Neural crest cell (in vitro differentiated cells): ENCODE measurements at places on chromosomes 16 and 17. TPM values are rescaled to one million over a fixed set of nuclear protein-coding genes. Genes with fewer than 3 reads are reported as not detected.
A peak's percentile ranks its signal among the peaks of the same experiment; 100 is the strongest.

- H3K27me3 ChIP-seq: peaks cover 12% of the 10 kb centered on the region
- no peaks in the 10 kb centered on the region for H3K36me3 ChIP-seq
- no peak for DNase-seq
- H3K4me1 ChIP-seq: peaks cover 9% of the 10 kb centered on the region
- no peak within 1 kb of the TSS for H3K4me3 ChIP-seq
These were observed at the start of gene KCNG4 for GRCh38 chr16:84239909-84240308. Gene KCNG4, minus strand, starts transcription at chr16:84240012. Its CDS starts 2,527 bp downstream, at chr16:84237485.

DNA sequence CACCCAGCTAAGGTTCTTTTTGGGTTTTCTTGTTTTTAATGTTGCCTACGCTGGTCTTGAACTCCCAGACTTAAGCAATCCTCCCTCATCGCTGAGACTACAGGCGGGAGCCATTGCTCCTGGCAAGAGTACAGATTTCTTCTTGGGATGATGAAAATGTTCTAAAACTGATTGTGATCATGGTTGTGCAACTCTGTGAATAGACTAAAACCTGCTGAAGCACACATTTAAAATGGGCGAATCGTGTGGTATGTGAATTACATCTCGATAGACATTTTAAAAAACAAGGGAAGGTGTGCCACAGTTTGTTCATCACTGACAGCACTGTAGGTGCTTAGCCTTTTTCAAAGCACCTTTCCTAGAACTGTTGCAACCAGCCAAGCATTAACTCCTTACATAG lies 48.8 kb upstream of the CDH3 start:
- H3K4me3 ChIP-seq: no peak overlapping the region
- no peaks in the 10 kb centered on the region for H3K27me3 ChIP-seq
- no peak for DNase-seq

DNA sequence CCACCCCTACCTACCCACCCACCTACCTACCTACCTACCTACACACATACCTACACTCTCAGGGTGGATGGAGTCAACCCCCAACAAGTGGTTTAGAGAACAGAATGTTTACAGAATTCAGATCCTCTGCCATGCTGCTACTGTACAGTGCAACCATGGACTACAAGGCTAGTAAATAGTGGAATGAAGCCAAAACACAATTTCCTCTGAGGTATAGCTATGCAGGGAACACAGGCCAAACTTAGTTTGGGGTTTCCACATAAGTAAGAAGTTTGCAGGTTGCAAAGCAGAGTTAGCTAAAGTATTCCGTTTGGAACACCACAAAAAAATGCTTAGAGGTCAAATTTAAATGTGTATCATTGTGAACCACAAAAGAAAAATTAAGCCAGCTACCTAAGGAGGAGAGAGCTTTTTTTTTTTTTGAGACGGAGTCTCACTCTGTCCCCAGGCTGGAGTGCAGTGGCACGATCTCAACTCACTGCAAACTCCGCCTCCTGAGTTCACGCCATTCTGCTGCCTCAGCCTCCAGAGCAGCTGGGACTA lies 2.7 kb upstream of the AP1G1 start:
- H3K27ac ChIP-seq: no peak overlapping the region
- H3K36me3 ChIP-seq: no peaks in the 10 kb centered on the region
- H3K27me3 ChIP-seq: no peaks in the 10 kb centered on the region
- peaks cover 24% of the 10 kb centered on the region for H3K4me1 ChIP-seq
- H3K4me3 ChIP-seq: no peak overlapping the region

- no peaks in the 10 kb centered on the region for H3K36me3 ChIP-seq
- no peak overlapping the region for H3K4me3 ChIP-seq
- no peaks in the 10 kb centered on the region for H3K4me1 ChIP-seq
- no peak for DNase-seq
These were observed 63.0 kb upstream of the ERCC4 start for GRCh38 chr16:13856811-13857511.

GRCh38 chr16:49092704-49093103 lies 188.9 kb downstream of the CBLN1 start:
- no peak overlapping the region for H3K4me3 ChIP-seq
- H3K4me1 ChIP-seq: no peaks in the 10 kb centered on the region
- H3K27ac ChIP-seq: no peak overlapping the region

DNA sequence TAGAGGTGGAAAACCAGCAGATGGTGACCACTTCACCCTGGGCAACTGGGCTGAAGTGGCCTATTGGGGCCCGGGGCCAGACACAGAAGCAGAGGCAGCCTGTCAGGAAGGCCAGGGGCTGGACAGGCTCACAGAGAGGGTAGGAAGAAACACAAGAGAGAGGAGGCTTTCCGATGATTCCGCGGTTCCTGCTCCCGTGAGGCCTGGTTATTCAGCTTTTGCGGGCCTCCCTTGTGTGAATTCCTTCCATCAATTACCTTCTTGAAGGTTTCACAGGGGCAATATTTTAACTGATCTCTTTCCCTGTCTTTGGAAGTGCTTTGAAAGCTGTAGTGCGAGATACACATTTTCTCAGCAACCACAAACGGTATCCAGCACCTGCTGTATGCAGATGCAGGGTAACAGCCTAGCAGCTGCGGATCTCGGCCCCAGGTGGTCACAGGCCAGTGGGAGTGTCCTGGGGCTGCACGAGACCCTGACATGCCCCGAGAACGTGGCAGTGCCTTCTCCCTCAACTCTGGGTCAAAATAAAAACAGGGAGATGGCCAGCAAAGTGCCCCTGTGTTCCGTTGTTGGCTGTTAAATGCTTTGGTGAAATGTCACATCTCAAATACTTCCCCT lies 11.6 kb upstream of the CMIP start:
- no peak overlapping the region for H3K27ac ChIP-seq
- H3K4me1 ChIP-seq: peaks cover 17% of the 10 kb centered on the region
- no peak overlapping the region for H3K4me3 ChIP-seq
- DNase-seq: no peak

DNA sequence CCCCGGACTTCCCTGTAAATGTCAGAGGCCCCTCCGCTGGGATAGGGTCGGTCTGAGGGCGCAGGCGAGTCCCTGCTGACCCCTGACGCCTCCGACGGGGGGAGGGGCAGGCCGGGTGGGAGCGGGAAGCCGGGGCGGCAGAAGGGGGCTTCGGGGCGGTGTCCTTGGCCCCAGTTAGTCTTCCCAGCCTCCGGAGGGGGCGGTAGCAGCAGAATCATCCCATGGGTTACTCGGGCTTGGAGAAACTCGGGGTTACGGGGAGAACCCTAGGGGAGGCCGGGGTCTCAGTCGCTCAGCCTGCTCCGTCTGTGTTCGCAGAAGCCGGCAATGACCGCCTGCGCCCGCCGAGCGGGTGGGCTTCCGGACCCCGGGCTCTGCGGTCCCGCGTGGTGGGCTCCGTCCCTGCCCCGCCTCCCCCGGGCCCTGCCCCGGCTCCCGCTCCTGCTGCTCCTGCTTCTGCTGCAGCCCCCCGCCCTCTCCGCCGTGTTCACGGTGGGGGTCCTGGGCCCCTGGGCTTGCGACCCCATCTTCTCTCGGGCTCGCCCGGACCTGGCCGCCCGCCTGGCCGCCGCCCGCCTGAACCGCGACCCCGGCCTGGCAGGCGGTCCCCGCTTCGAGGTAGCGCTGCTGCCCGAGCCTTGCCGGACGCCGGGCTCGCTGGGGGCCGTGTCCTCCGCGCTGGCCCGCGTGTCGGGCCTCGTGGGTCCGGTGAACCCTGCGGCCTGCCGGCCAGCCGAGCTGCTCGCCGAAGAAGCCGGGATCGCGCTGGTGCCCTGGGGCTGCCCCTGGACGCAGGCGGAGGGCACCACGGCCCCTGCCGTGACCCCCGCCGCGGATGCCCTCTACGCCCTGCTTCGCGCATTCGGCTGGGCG lies 542 bp downstream of the GUCY2D start:
- H3K36me3 ChIP-seq: no peaks in the 10 kb centered on the region
- no peaks in the 10 kb centered on the region for H3K4me1 ChIP-seq
- H3K27me3 ChIP-seq: peaks cover 41% of the 10 kb centered on the region
- no peak for DNase-seq
- no peak overlapping the region for H3K27ac ChIP-seq

GRCh38 chr17:81057079-81057730 lies 22.3 kb downstream of the BAIAP2 start:
- H3K27me3 ChIP-seq: no peaks in the 10 kb centered on the region
- no peaks in the 10 kb centered on the region for H3K36me3 ChIP-seq
- no peak overlapping the region for H3K4me3 ChIP-seq
- no peak for DNase-seq
- peaks cover 15% of the 10 kb centered on the region for H3K4me1 ChIP-seq
- H3K27ac ChIP-seq: peak overlapping the region; percentile 97

DNA sequence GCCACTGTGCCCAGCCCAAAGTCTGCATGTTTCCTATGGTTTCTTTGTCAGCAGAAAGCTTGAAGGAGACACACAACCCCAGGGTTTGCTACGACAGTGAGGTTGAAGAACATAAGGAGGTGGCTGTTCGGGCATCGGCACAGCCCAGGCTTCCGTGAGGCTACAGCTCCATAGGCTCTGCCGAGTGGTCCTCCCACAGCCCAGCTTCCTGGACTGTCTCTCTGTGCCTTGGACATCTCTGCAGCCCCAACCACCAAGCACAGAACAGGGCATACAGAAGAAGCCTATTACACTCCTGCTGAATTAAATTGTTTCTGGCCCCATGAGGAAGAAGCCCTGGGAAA lies 3.2 kb upstream of the HAP1 start:
- no peaks in the 10 kb centered on the region for H3K36me3 ChIP-seq
- peaks cover 14% of the 10 kb centered on the region for H3K4me1 ChIP-seq
- no peak for DNase-seq
- peak overlapping the region; percentile 81 for H3K4me3 ChIP-seq

GRCh38 chr17:39634384-39634871 lies 2.5 kb upstream of the STARD3 start:
- H3K27me3 ChIP-seq: peaks cover 45% of the 10 kb centered on the region
- H3K4me1 ChIP-seq: peaks cover 36% of the 10 kb centered on the region
- no peaks in the 10 kb centered on the region for H3K36me3 ChIP-seq
- no peak overlapping the region for H3K27ac ChIP-seq

- no peaks in the 10 kb centered on the region for H3K36me3 ChIP-seq
- no peak overlapping the region for H3K27ac ChIP-seq
- peak overlapping the region; percentile 27 for H3K4me3 ChIP-seq
- H3K4me1 ChIP-seq: peaks cover 8% of the 10 kb centered on the region
These were observed 3.0 kb downstream of the PRR35 start for GRCh38 chr16:563072-563644.

DNA sequence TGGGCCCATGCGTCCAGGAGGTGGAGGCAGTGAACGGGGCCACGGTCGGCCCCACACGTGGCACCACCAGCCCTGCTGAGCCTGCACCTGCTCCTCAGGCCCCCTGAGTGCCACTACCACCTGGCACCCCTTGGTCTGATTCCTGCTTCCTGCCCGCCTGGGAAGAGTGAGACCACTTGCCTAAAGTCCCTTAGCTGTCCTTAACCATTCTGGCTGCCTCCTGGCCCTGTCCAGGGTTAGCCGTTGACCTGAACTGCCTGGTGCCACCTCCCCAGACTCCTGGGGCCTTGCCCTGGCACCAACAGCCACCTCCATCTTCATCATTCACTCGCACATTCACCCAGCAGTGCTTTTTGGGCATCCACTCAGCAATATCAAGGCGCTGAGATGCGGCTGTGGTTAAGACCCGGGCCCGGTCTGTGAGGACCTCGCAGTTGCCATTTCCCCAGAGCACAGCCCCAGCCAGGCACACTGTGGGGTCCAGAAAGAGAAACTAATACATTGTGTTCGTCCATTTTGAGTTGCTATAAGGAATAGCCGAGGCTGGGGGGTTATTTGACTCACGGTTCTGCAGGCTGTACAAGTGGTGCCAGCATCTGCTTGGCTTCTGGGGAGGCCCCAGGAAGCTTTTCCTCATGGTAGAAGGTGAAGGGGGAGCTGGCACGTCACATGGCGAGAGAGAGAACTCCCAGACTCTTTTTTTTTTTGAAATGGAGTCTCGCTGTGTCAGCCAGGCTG lies 318.4 kb downstream of the SEC14L1 start:
- peaks cover 3% of the 10 kb centered on the region for H3K36me3 ChIP-seq
- H3K27me3 ChIP-seq: peaks cover 5% of the 10 kb centered on the region
- H3K4me1 ChIP-seq: peaks cover 68% of the 10 kb centered on the region
- DNase-seq: no peak
- peak overlapping the region; percentile 67 for H3K27ac ChIP-seq
- peak overlapping the region; percentile 66 for H3K4me3 ChIP-seq

- DNase-seq: no peak
- no peak overlapping the region for H3K27ac ChIP-seq
- no peaks in the 10 kb centered on the region for H3K36me3 ChIP-seq
These were observed 263.9 kb downstream of the C16orf95 start for GRCh38 chr16:87053016-87053982.

Gene KRTAP9-8
- not detected in 2 replicates for total RNA-seq

Gene DNAH3
- 0.07 and 0.41 TPM in 2 replicates for total RNA-seq

Gene COQ7
- 25.6 and 25.7 TPM in 2 replicates for total RNA-seq

Gene SECTM1
- total RNA-seq: not detected in 2 replicates

Gene LRRC3C
- total RNA-seq: not detected in 2 replicates

Gene ITGAX
- not detected in 2 replicates for total RNA-seq
